Small intestine (tissue), 16 donors: ENCODE measurements at places on chromosomes 2 and 18.

DNA sequence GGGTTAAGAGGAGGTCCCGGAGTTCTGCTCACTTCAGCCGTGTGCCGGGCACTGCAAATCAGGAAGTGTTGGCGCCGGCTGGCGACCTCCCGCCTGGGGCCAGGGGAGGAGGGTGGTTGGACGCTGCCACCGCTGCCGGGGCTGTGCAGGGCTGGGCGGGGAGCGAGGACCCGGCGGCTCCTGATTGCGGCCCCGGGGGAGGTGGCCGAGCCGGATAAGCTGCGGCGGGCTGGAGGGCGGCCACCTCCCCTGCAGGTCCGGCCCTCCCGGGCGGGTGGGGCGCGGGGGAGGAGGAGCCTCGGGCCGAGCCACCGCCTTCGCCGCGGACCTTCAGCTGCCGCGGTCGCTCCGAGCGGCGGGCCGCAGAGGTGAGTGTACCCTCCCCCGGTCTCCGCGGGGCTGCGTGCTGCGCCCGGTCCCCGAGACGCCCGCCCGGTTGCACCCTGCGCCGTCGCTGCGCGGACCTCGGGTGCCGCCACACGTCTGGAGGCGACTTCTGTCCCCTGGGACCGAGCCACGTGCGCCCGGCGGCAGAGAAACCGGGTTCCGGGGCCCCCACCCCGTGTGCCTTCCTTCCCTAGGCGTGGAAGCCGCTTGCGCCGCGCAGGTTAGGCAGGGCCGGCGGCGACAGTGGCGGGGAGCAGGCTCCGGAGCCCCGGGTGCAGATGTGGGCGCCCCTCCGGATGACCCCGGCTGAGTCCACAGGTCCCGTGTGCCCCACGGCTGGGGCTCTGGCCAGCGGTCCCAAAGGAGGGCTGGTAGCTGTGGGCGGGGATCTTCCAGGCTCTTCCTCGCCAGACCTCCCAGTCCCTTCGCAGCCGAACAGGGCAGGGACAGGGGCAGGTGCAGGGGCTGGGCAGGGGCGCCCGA lies at the start of gene STEAP3:
TSS of gene STEAP3 (plus strand) at position 314 of the 870 bp plus-strand sequence. CDS start 7,179 bp downstream, outside the sequence.
- DNase-seq: peak; percentile 67

DNA sequence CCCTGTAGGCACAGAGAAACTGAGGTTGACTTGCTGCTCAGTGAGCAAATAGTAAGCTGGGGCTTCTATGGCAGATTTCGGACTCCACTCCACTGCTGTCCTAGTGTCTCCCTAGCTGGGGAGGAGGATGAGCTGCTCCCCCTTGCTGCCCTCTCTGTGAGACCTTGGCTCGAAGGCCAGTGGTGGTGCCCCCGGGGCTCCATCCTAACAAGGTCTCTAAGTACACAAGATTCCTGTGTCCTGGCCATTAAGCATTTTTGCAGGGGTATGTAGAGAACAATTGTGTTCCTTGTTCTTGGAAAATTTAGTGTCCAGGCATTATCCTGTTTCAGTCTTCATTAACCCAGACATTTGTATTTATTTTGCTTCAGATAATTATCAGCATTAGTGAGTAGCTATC lies 21.3 kb upstream of the BCL2L11 start:
- DNase-seq: no peak

- DNase-seq: no peak
Measured at GRCh38 chr2:44242904-44243303, 32.4 kb upstream of the SLC3A1 start.

DNA sequence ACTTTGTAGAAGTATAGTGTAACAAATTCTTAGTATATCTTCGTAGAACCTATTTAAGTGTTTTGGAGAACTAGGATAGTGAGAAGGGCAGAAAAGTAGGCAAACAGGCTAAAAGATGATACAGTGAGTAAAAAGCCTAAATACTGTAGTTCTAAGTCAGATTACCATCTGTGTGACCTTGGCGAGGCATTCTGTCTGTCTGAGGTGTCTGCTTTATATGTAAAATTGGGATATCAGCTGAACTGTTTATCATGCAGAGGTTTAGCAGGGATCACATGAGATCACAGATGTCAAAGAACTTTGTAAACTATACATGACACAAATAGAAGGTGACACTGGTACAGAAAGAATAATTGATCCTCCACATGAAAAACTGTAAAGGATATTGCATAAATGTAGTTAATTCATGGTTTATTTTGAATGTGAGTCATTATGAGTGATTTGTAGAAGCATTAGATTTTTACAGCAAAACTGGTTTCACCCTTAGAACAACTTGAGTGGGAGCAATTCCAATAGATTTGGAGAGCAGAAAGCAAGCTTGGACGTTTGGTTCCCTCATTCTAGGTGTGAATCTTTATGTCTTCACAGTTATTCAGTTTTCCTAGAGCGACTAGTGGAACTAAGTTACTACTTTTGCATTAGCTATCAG lies 41.9 kb downstream of the TAF1B start:
- DNase-seq: no peak

GRCh38 chr2:225076125-225076524 lies 33.9 kb upstream of the DOCK10 start:
- no peak for DNase-seq

GRCh38 chr2:118097657-118098056 lies 9.4 kb downstream of the INSIG2 start:
- DNase-seq: no peak

- DNase-seq: no peak
Measured at GRCh38 chr2:145258903-145259579, 739.1 kb upstream of the ZEB2 start.

DNA sequence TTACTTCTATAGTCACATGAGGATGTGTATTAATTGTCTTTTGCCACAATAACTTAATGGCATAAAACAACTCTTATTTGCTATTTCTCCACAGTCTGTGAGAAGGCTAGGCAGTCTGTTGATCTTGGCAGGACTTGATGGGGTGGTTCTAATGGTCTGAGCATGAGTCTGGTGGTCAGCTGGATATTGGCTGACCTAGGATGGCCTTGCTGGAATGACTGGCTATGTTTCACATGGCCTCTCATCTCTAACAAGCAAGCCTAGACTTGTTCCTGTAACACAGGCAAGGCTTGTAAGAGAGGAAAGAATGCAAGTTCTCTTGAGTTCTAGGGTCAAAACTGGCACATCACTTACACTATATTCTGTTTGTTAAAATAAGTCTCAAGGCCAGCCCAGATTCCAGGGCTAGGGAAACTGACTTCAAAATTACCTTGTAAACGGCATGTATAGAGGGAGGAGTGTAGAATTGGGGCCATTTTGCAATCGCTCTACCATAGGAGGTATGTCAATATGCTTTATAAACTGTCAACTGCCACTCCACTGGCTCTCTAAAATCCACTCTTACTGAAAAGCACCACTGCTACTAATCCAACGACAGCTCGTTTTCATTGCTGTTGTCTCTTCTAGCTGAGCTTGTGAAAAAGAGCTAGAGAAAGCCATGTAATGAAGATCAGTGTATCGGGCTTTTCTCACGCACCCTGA lies 325.0 kb upstream of the PKDCC start:
- no peak for DNase-seq

DNA sequence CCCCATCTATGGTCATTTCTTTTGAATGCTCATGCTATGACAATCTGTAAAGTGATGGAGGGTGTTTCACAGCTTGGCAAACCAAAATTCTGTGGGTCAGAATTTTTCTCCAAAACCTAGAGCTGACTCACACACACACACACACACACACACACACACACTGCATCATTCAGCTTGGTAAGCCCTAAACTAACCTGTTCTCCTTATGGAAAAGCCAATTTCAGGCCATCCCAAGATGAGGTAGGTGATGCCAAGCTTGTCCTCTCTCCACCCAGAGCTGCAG lies 45.0 kb upstream of the NRP2 start:
- no peak for DNase-seq

GRCh38 chr18:13260197-13260934 lies 41.8 kb downstream of the LDLRAD4 start:
- no peak for DNase-seq

- no peak for DNase-seq
Measured at GRCh38 chr2:71269511-71270090, 42.7 kb upstream of the PAIP2B start.

DNA sequence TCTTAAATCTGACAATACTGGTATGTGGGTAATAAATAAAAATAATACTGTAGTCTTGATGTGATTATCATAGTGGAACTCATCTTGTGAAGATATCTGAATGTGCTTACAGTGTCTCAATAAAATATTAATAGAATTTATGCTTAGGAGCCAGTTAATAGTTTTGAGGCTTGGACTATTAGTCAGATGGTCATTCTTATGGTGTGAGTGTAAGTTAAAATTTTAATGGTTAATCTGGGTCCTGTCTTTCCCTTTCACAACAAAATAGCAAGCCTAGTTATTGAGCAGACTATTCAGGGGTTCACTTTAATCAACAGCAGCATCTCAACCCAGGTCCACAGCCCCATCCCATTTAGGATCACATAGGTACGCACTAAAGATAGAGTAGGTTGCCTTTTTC lies 138.9 kb downstream of the HAUS1 start:
- DNase-seq: no peak

- DNase-seq: no peak
Measured at GRCh38 chr2:111936881-111937280, 38.5 kb downstream of the MERTK start.

DNA sequence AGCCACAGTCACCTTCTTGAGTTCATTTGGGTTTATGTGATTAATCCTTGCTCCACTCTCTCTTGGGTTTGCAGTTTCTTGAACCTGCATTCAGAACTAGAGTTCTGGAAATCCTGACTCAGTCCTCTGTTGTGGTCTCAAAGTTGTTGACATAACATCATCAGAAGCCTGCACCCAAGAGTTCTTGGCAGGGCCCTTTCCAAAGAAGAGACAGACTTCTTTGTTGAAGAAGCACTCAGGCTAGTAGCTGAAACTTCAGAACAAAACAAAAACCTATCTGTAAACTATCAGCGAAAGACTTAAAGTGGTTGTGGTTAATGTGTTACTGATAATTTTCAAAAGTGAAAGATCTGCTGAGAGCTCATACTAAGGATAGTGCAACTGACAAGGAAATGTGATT lies 120.8 kb downstream of the FAM168B start:
- DNase-seq: no peak

DNA sequence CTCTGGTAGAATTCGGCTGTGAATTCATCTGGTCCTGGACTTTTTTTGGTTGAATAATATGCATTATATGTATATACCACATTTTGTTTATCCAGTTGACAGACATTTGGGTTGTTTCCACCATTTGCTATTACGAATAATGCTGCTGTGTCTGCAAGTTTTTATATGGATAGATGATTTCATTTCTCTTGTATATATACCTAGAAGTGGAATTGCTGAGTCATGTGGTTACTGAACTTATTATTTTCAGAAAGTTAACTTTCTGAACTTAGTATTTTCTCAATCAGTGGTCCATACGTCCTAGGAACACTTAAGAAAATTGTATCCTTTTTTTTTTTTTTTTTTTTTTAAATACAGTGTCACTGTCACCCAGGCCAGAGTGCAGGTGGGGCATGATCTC lies 63.3 kb downstream of the RIF1 start:
- DNase-seq: no peak

DNA sequence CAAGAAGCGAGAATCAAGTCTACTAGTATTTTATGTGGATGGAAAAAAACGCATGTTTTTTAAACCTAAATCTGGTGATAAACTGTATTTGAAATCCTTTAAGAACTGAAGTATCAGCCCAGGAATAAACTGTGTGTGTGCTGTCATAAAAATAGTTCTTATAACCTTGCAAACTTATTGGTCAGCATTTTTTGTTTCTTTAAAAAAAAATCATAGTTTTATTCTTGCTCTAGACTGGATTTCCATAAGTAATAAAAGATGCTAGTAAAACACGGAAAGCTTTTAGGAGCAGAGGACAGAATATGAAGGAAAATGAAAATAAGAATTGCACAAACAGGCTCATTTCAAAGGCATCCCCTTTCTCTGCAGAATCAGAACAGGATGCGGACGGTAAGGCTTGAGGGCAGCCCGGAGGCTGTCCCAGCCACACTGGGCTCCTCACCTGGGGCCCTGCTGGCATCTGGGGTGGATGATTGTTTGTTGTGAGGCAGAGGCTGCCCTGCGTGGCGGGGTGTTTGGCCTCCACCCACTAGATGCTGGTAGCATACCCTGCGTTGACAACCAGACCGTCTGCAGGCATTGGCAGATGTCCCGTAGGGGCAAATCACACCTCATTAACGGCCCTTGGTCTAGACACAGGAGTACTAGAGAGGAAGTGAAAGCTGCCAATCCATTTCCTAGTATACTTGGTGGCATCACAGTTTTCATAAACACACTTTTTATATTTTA lies 52.5 kb downstream of the MBP start:
- DNase-seq: no peak

- DNase-seq: no peak
Measured at GRCh38 chr2:178059681-178060080, 12.9 kb downstream of the PDE11A start.

DNA sequence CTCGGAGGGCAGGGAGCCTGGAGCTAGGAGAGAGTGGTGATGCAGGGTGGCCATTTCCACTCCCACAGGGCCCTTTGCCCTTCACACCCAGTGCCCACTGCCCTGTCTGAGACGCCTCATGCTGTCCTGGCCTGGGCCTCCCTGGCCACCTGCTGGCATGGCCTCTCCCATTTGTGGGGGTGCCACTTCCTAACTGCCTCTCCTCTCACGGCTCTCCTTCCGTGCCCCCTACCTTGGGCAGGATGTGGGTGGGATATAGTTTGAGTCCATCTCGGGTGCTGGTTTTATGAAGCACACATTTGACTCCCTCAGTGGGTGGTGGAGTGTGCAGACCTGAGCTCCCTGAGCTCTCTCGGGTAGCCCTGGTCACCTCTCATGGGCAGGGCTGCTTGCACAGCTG lies 46.0 kb downstream of the DGKD start:
- no peak for DNase-seq
